ENCODE measurements at places on chromosomes 11 and 22.

GRCh38 chr11:76916712-76917111 lies 56.0 kb downstream of the ACER3 start:
- peak; percentile 42 for DNase-seq

GRCh38 chr22:21694795-21695429 lies 29.1 kb downstream of the PPIL2 start:
- DNase-seq = no peak

DNA sequence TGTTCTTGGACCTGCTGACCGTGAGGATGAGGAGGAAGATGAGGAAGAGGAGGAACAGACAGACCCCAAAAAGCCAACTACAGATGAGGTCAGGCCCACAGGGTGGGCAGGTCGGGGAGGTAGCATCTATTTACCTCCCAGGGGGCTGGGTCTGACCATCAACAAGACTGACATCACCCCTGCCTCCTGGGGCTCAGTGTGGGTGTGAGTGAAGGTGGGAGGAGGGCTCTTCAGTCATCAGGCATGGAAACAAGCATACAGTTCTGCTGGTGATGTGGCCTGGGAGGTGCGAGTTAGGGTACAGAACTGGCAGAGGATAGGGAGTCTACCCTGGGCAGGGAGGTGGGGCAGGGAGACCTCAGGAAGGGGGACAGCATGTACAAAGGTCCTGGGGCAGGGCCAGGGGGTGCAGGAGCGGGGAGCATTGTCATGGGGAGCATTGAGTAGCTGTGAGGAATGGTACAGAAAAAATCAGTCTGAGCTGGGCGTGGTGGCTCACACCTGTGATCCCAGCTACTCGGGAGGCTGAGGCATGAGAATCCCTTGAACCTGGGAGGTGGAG lies 8.9 kb downstream of the PLCB3 start:
- DNase-seq = no peak

- DNase-seq = no peak
Observed at GRCh38 chr11:1929621-1930461, 10.3 kb downstream of the TNNT3 start.

DNA sequence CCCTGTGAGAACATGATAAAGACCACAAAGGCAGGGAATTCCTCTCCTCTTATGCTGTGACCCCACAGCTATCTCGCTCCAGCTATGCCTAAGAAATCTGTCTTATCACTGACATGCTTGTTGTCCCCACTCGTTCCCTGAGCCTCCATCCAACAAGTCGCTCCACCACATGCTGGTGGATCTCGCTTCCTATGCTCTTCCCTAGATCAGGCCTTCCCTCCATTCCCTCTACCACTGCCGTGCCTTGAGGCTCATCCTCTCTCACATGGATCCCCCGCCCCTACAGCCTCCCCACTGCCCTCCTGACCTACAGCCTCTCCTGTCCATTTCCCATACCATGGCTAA lies 1.4 kb upstream of the DGAT2 start:
- no peak for DNase-seq

DNA sequence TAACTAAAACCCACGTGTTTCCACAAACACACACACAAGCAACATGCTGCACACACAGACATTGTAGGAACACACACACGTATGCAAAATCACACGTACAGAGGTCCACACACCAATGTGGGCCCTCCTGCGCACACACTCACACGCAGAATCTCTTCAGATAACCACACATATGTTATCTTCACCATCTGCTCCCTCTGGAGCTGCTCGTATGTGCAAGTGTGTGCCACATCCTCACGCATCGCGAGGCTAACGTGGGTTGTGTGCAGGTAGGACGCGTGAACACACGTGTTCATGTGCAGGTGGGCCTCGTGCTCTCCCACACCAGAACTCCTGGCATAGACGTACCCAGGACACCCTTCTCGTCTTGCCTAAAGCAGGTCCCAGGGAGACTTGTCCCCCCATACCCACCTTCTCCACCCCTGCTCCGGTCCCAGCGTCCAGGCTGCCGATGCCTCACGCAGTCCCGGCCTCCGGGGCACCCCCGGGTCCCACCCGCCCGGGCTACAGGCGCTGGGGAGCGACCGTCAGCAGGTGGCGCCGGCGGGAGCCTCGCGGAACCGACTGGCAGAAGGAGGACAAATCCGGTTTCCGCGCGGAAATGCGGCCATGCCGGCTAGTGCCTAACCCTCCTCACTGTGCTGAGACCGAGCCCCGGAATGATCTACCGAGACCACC lies 10.3 kb upstream of the IGSF9B start:
- DNase-seq = no peak

DNA sequence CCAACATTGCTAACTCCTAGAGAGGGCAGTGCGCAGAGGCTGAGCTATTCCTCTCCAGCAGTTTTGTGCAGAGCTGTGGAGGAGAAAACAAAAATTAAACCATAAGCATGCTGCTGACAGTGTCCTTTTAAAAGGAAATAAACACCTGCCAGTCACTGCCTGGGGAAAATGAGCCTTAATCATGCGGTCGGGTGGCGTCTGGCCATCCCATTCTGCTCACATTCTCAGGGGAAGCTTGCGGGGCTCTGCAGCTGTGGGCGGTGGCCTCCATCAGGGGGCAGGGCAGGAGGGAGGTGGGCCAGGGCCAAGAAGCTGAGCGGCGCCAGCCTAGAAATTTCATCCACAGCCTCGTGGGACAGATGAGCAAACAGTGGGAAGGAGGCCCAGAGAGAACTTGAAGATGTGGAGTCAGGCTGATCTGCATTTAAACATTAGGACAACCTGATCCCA lies 71.0 kb upstream of the TP53I11 start:
- no peak for DNase-seq

GRCh38 chr22:36334081-36334820 lies 53.5 kb downstream of the MYH9 start:
- no peak for DNase-seq

DNA sequence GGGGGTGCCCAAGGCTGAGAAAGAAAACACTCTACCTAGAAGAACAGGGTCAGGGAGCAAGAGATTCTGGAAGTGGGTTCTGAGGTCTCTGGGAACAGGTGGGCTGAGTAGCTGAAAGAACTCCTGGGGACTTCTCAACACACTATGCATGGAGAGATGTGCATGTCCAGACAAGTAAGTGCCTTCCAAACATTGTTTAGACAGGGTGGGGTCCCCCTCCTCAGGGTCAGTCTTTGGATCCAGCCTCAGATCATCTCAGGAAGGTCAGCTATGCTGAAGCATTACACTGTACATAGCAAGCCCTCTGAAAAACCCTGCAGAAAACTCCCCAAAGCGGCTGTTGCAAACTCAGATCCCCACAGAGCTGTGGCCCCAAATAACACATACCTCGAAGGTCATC lies 53.9 kb upstream of the SCUBE2 start:
- DNase-seq = no peak

DNA sequence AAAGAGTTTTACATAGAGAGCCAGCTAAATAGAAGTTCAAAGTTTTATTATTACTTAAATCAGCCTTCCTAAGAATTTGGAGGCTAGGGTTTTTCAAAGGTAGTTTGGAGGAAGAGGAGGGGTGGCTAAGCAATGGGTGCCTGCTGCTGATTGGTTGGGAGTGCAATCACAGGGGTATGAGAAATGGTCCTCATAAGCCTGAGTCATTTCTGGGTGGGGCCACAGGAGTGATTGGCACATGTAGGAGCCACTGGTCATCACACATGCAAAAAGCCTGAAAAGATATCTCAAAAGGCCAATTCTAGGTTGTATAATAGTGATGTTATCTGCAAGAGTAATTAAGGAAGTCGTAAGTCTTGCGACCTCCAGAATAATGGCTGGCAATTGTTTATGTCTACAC lies 12.9 kb downstream of the OR51L1 start:
- no peak for DNase-seq

GRCh38 chr11:61647529-61647928 lies 32.7 kb upstream of the DAGLA start:
- DNase-seq = no peak

GRCh38 chr11:46302866-46303265 lies 25.4 kb downstream of the CREB3L1 start:
- DNase-seq = no peak

- peak; percentile 71 for DNase-seq
Observed at GRCh38 chr11:102287964-102288724, 29.1 kb upstream of the BIRC3 start.

DNA sequence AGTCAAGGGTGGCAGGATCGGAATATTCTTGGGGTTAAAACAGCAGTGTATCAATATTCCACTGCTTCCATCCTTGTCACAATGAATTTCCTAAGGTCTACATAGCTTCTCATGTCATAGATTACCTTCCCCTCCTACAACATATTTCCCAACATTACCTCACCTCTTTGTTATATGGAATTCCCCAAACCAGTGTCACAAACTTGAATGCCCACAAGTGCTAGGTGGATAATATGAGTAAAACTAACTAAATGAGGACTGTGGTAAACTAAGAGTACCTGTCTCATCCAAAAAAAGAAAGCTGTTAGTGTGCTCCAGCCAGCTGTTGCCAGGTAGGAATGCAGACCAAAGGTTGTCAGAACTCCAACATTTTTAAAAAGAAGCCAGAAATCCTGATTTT lies 17.0 kb upstream of the NUCB2 start:
- no peak for DNase-seq

DNA sequence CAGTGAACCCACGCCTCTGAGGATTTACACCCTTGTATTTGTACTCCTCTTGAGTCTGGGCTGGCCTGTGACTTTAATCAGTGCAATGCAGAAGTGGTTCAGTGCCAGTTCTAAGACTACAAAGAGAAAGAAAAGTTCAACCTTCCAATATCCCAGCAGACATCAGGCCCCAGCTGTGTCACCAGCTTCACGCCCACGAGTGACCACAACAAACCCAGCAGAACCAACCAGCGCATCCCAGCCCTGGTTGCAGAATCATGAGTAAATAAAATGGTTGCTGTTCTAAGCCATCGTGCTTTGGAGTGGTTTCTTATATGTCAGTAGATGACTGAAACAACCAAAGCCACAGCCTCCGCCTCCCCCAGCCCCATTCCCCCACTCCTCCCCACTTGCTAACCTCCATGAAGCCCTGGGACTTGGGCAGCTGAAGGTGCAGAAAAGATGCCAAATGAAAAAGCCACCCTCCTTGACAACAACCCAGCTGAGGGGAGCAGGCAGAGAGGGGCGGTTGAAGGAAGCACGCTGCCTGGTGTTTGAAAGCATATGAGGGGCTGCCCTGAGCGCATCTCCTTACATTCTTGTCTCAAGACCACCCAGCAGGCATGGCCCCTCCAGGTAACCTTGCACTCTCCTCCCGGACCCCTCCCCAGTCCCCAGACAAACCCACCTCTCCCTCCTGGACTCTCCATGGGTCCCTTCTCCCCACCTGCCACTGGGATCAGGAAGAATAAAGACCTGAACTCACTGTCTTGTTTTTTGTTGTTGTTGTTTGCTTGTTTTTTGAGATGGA lies 20.9 kb downstream of the TSKU start:
- DNase-seq = no peak

DNA sequence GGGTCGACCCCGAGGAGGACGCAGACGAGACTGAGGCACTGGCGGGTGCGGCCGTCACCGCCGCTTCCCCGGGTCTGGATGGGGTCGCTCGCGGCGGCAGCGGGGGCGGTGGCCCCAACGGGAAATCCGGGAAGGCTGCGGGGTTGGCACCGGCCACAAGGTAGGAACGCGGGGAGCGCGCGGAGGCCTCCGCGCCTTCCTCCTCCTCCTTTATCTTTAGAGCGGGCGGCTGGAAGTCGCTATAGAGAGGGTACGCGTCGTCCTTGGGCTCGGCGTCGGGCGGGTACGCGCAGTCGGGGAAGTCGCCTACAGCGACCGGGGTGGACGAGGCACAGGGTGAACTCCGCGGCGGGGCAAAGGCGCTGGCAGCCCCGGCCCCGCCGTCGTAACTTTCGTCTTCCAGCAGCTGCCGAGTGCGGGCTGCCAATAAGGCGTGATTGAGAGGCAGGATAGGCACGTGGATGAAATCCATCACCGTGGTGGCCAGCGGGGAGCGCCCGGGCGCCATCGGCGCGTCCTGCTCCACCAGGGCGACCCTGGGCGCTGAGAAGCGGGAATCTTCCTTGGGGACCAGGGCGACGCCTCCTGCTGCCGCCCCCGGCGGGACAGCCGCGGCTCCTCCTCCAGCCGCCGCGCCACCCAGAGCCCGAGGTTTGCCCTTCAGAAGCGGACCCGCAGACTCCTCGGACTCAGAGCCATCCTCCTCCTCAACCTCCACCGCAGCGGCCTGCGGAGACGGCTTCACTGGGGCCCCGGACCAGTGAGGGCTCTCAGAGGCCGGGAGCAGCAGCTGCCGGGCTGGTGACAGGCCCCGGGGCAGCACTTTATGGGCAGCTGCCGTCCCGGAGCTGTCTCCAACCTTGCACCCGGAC lies 1.7 kb downstream of the PGR start:
- no peak for DNase-seq

DNA sequence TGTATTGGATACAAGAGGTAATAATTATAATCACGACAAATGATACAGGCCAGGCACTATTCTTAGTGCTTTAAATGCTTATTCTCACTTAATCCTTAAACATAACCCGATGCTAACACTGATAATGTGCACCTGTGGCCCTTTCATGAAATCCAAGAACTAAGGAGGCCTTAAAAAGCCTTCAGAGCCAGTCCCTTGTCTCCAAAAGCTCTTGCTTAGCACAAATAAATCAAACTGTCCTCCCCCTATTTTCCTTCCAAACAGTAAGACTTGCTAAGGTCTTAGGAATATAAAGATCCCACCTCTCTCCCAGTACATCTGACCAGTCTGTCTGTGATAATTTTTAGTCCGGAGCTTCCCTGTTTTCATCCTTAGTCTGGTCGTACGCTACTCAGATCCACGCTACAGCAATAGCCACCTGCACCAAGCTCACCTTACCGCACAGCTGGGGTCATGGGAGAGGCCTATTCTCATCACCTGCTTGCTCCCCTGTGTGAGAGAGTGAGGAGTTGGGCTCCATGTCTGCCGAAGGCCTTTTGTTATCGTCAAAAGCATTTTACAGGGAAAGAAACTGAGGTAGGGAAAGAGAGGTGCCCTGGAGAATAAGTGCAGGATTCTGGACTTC lies 16.9 kb downstream of the FXYD6 start:
- no peak for DNase-seq

DNA sequence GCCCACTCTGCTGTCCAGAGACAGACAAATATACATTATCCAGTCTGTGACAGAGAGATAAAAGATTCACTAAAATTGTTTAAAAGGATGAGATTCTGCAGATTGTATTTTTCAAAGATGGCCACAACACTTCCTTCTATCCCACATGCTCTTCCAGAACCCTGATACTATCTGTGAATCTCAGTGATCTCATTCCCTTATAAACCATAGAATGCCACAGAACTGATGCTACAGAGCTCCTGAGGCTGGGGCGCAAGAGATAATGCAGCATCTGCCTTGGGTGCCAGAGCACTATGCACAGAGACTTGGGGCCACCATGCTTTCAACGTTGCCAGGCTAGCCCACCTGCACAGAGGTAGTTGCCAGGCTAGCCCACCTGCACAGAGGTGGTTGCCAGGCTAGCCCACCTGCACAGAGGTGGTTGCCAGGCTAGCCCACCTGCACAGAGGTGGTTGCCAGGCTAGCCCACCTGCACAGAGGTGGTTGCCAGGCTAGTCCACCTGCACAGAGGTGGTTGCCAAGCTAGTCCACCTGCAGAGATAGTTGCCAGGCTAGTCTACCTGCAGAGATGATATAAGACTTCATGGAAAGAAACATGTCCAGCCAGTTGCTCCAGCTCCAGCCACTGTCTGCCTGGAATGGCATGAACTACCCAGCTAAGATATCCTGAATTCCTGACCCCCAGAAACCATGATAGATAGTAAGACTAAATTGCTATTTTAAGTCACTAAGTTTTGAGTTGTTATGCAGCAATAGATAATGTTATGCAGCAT lies 17.6 kb upstream of the SEPTIN5 start:
- DNase-seq = no peak

- no peak for DNase-seq
Observed at GRCh38 chr11:17396598-17397310, 8.3 kb upstream of the KCNJ11 start.
